ENCODE measurements at places on chromosomes 2 and 18. TPM values are rescaled to one million over a fixed set of nuclear protein-coding genes. Genes with fewer than 3 reads are reported as not detected.

ITGB6 gene
- total RNA-seq: 0.72 TPM

TMEM18 gene
- total RNA-seq: 45.5 TPM

UCN gene
- total RNA-seq: 2.5 TPM

TMEM17 gene
- total RNA-seq: 4.3 TPM

TMEM214 gene
- total RNA-seq: 67.5 TPM

CCT4 gene
- total RNA-seq: 304 TPM

HOXD11 gene
- total RNA-seq: 7.0 TPM

GMPPA gene
- total RNA-seq: 36.2 TPM

POTEI gene
- total RNA-seq: not detected

NPAS2 gene
- total RNA-seq: 74.1 TPM

ARID5A gene
- total RNA-seq: 5.3 TPM

SAG gene
- not detected for total RNA-seq

ABCB11 gene
- total RNA-seq: 0.03 TPM

CYP27A1 gene
- 0.32 TPM for total RNA-seq

TPO gene
- 0.08 TPM for total RNA-seq

IL36RN gene
- 0.05 TPM for total RNA-seq

All from A549 treated with GW870086 at 1 μM for 4 hours (cell line).